ENCODE measurements at places on chromosomes 2 and 18. TPM values are rescaled to one million over a fixed set of nuclear protein-coding genes. Genes with fewer than 3 reads are reported as not detected.

Gene MOCOS
- 0.04 TPM for total RNA-seq

Gene IGFBP5
- not detected for total RNA-seq

Gene SYT4
- not detected for total RNA-seq

DNA sequence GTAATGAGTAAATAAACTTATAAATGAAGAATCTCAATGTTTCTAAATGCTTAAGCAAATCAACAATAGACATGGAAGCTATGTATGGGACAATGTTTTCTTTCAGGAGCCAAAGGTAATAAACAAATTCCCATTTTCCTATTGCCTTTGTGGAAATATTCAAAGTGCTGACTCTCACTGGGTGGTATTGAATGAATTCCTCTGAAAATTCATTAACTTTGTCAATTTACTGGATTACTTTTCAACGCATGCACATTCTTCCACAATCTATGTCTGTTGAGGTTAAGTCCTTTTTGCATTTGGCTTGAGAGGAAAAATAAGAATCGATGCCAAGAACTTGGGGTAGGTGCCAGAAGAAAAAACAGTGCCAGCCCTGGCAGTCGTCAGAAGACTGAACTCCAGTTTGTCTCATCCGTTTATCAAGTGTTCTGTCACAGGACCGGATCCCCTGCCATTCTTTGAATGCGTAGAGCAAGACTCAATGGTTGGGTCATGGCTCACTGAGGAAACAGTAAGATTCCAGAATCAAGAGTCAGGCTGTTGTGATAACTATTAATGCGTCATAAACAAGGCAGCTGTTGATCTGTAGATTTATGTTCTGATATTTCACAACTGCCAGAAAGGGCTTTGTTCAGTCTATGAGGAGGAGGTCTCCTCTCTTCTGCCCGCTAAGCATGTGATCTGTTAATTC, 133.3 kb downstream of the GFPT1 start:
- no peak overlapping the region for H3K27ac ChIP-seq
- H3K4me1 ChIP-seq, result no peaks in the 10 kb centered on the region
- no peak overlapping the region for H3K4me3 ChIP-seq
- no peaks in the 10 kb centered on the region for H3K27me3 ChIP-seq

DNA sequence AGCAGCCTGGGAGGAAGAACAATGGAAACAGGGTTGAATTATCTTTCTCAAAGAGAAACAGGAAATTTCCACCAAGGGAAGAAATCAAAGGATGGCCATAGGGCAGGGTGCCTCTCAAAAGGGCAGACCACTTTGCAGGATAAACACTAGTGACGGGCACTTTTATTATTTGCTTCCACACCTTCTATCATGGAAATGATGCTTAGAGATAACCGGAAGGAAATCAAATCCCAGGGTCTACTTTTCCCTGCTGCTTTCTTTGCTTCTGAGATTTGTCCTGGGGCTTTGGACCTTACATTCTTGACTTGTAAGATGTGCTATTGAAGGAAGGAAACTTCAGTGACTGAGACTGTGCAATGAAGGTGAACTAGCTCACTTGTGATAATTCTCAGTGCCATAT, 1.1 kb upstream of the SCN9A start:
- H3K4me1 ChIP-seq, result no peaks in the 10 kb centered on the region
- DNase-seq, result no peak
- H3K27ac ChIP-seq, result no peak overlapping the region
- no peaks in the 10 kb centered on the region for H3K27me3 ChIP-seq
- no peaks in the 10 kb centered on the region for H3K36me3 ChIP-seq

DNA sequence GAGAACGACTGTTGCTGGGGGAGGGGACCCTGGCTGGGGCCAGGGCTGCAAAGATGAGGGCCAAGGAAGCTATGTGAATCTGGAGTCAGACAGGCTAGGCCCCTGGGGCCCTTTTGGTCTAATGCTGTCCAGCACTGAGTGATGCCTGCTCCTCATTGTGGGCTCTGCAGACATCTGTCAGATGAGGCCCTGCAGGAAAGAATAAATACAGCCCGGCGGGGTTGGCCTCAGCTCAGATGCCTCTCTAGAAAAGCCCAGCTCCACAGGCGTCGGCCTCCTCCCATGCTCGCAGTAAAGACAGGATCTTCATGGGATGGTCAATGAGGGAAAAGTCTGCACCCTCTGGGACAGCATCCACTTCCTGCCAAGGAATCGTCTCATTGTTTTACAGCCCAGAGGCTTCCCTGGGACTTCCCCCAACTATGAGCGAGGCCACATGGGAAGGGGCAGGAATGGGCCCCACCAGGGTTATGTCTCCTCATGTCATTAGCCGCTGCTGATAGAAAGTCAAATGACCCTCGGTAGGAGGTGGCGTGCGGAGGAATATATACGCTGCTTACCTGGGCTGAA, 125.8 kb upstream of the GLI2 start:
- no peak overlapping the region for H3K4me3 ChIP-seq
- H3K27me3 ChIP-seq, result no peaks in the 10 kb centered on the region
- no peaks in the 10 kb centered on the region for H3K4me1 ChIP-seq
- DNase-seq, result no peak
- no peak overlapping the region for H3K27ac ChIP-seq

Data from CD8-positive, alpha-beta memory T cell (primary cell).